Purkinje cell (primary cell): ENCODE measurements at places on chromosomes 16 and 17. TPM values are rescaled to one million over a fixed set of nuclear protein-coding genes. Genes with fewer than 3 reads are reported as not detected.

Gene ZNF830
- 13.1 and 15.5 TPM in 2 replicates for polyA plus RNA-seq

Gene CSH2
- not detected in 2 replicates for polyA plus RNA-seq

Gene CD300LB
- polyA plus RNA-seq = not detected in 2 replicates

Gene SLC13A5
- polyA plus RNA-seq = 1.5 and 3.5 TPM in 2 replicates

Gene CCL2
- 2.6 TPM in 1 of 2 replicates, not detected in the other for polyA plus RNA-seq

Gene KCTD5
- 2.2 and 3.6 TPM in 2 replicates for polyA plus RNA-seq

Gene CACNA1G
- polyA plus RNA-seq = 54.6 and 83.3 TPM in 2 replicates

Gene JPH3
- polyA plus RNA-seq = 0.98 TPM in 1 of 2 replicates, not detected in the other
